ENCODE measurements at places on chromosomes 12 and 14. TPM values are rescaled to one million over a fixed set of nuclear protein-coding genes. Genes with fewer than 3 reads are reported as not detected.
A peak's percentile ranks its signal among the peaks of the same experiment; 100 is the strongest.

DNA sequence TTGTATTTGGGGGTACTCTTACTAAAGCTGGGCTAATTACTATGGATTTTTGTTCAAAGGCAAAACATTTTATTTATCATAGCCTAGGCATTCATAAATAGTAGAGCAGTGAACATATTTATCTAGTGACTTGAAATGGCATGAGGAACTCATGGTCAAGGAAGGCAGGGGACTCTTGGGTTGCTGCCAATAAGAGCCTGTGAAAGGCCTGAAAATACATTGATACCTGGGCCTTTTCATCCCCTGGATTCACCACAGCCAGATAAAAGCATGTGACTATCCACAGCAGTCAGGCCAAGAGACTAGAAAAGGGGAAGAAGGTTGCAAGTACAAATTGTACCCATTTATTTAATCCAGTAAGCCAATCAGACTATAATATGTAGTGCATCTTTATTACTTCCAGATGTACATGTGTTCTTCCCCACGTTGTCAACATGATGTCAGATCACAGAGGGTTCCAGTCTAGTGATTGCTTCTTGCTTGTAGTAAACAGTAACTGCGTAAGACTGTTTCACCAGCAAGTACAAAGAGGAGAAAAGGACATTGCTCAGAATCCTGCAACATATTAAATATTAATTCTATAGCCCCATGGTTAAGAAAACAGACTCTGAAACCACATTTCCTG is 409.7 kb downstream of the NOVA1 start:
- DNase-seq = no peak

DNA sequence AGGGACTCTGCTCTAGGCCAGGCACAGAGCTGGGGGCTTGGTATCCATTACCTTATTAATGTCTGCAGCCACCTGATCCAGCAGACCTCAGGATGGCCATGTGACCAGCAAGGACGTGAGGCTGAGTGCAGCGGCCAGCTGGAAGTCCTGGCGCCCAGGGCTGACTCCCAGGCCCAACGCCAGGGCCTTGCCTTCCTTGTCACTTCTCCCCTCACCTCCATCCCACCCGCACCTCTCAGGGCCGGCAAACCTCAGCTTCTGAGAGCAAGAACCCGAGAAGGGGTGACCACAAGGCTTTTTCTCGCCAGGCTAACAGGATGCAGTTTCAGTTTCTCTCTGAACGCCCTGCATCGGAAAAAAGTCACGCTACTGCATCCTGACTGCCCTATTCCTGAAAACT is 15.4 kb downstream of the RAB35 start:
- DNase-seq = no peak

- no peak for DNase-seq
These were observed 574 bp downstream of the PAWR start for GRCh38 chr12:79690142-79690637.

DNA sequence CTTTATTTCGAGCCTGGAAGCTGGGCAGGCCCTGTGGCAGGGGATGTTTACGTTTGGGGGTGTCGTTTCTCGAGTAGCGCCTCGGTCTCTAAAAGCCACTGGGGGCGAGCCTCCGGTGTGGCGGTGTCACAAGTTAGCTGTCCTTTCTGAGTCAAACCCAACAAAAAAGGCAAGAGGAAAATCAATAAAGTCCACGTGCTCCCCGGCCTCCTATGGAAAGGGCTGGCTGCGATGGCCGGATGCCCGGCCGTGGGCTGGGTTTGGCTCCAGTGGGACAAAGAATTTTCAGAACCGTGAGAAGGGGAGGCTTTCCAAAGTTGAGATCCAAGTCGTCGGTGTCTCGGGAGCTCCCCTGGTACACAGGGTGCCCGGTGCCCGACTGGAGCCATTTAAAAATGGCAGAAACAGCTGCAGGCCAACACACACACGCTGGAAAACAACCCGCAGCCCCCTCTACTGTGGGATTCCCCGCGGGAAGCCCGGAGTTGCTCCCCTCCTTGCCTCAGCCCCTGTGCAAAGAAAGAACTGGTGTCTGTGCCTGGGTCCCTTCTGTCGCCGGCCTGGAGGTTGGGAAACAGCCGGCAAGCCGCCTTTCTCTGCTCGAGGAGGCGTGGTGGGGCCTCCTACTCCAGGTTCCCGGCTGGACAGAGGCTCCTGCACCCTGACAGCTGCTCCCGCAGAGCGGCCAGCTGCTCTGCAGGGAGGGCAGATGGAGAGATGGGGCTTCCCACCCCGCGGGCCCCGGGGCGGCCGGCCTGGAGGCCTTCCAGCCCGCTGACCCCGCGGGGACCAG is 1.9 kb downstream of the BCL7A start:
- DNase-seq = peak; percentile 34

GRCh38 chr14:102007916-102008418 is 43.6 kb downstream of the DYNC1H1 start:
- DNase-seq = no peak

DNA sequence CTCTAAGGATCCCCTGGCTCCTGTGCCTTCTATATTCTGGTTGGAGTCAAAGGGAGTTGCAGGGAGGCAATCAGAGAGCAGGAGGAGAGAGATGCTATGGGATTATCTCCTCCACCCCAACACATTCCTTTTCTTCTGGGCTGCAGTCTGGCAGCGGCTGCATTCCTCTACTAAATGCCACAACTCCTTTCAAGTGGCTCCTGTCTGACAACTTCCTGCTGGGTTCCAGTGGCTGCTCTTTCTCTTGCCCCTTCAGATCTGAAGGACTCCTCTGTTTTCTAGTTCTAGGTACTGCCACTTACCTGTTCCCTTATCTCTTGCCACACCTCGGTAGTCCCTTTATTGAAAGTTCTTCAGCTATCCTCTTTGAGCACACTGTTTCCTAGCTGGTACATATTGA is 425.0 kb downstream of the SNAPC1 start:
- no peak for DNase-seq

DNA sequence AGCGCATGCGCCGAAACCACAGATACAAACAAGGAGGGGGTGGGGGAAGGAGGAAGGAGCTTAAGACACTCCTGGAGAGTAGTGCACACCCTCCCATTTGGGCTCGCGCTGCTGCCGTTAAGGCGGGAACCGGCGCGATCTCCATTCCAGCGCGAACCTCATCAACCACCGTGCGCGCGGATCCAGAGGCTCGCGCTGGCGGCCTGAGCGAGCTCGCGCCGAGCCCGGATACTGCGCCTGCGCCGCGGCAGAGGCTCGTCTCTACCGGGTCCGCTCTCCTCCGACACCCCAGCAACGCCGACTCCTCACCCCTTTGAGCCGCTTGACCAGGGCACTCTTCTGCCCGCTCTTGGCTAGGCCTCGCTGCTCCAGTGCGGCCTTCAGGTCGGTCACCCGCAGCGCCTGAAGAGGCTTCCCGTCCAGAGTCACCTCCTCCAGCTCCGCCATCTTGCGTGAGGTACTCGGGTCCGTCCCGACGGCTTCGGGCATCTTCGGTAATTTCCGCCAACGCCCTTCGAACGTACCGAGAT is at the start of gene ACIN1:
Gene ACIN1, minus strand, starts transcription at position 471 of the 530 bp plus-strand sequence. Its CDS starts 24 bp downstream, at position 447.
- peak; percentile 37 for DNase-seq

MVK gene
- total RNA-seq = 52.0 TPM

DNA sequence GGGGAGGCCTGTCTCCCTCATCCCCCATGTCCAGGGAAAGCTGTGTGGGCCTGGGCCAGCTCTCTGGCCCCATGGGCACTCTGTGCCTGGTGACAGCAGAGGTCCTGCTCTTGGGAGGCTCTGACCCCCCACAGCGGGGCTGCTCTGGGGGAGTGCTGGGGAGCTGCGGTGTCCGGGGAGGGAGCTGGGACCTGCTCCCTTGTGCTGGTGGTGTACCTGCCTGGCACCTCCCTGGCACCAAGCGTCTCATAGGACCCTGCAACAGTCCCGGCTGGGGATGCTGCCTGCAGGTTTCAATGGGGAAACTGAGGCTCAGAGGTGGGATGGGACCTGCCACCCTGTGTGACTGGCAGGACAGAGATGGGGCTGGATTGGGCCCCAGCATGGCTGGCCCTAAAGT is 111.3 kb downstream of the KIF26A start:
- DNase-seq = no peak

DNA sequence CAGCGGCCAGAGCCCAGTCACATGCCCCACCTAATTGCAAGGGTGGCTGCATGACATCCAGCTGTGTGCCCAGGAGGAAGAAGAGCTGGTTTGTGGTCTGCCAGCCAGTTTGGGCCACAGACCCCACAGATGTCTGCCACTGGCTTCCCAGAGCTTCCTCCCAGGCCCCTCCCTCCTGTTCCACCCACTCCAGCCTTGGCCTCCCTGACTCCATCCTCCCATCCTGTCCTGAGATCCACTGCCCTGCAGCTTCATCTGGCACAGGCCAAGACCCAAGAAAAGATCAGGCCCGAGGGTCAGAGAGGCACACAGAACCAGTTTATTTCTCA is 5.9 kb downstream of the NGB start:
- no peak for DNase-seq

DNA sequence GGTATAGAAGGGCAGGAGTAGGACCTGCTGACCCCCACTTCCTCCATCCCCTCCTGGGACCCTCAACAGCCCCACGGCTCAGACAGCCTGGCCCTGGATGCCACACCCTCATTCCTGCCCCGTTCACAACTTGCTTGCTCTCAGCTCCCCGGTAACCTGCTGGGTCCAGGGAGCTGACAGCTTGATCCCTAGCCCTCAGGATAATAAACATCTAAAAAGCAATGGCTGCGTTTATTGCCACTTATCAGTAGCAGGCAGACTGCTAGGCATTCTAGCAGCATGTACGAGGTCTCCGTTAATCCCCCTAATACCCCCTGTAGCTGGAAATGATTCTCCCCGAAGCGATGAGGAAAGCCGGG is 24.3 kb upstream of the RPLP0 start:
- DNase-seq = no peak

SLC8A3 gene
- total RNA-seq = not detected

KRT3 gene
- total RNA-seq = not detected

GRCh38 chr14:21015312-21015711 is 9.5 kb downstream of the NDRG2 start:
- DNase-seq = no peak

ENDOU gene
- total RNA-seq = 1.2 TPM

DNA sequence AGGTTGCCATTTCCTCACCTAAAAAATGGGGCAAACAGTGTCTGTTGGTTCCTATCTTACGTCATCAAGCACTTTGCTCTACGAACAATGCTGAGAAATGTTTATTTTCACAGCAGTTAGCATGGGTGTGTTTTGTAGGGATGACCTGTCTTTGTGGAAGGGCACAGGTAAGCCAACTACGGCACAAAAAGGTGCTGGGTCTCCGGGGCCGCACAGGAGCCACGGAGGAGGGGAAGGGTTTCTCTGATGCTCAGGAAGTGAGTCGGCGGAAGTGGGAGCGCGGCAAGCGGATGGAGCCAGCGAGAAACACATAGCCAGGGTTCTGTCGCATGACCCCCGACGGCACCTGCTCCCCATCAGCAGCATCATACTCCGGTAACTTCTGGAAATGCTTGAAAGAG is 65.6 kb upstream of the TCL1B start:
- DNase-seq = no peak

Data from tibial nerve (tissue), 4 donors.